ENCODE measurements at places on chromosomes 2 and 18.

DNA sequence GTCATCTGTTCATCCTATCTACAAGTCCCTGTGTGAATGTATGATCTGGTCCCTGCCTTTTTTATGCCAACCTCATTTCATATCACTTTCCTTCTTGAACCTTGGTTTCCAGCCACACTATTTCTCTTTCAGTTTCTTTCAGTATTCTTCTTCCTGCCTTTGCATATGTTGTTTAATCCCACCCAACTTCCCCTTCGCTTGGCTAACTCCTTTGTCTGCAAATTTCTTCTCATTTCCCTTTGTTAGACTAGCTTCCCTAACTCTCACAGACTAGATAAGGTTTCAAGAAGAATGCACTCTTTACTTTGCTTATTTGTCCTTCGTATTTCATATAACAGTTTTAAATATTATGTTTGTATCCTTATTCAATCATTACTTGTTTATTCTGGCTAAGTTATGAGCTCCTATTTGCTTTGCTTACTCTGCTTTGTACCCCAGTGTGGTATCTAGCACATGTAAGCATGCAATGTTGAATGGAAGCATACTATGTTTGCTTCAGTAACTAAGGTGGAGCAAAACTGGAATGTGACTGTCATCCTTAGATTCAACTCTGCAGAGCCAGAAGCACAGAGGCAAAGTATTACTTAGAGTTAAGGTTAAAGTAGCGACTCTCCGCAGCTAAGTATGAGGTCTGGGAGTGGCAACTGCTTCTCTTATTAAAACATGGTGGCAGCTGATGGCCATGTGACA is 681.3 kb downstream of the CPS1 start:
- no peak for DNase-seq

- no peak for DNase-seq
These were observed 152.3 kb downstream of the PAX3 start for GRCh38 chr2:222146488-222146887.

DNA sequence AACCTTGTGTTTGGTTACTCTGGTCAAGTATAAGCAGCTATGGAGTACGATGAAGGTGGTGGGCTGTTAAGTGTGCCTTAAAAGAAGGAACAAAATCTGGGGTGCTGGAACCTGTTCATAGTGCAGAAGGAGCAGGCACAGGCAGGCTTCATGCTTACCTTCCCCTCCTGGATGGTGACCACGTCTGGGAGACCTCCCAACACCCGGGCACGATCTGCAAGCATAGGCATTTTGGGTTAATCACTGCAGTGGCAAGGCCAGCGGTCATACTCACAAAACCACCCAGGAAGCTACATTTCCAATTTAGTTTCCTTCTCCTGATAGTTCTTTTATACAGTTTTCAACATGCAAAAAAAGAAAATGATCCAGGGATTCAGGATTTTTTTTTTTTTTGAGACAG is 58.7 kb upstream of the LPIN2 start:
- DNase-seq, result no peak

- DNase-seq, result no peak
These were observed 183.5 kb upstream of the PARD3B start for GRCh38 chr2:204361738-204362137.

GRCh38 chr2:230688490-230688889 is 24.2 kb upstream of the CAB39 start:
- no peak for DNase-seq

DNA sequence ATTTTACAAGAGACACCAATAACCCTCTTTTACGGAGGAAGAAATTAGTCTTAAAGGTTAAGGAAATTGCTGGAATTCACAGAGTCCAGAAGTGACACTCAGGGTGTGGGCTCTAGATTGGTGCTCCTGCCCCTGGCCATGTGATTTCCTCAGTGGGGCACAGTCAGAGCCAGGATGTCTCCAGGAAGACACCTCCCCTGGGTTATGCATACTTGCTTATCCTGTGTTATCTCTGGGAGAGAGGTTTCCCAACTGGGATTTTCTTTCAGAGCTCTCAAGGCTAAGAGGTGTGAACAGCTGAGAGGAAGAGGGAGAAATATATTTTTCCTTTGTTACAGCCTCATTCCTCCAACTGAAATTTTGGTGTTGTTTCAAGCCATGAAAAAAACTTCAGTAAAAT is 125.6 kb upstream of the CELF4 start:
- DNase-seq, result no peak

GRCh38 chr2:43210467-43211303 is 15.7 kb downstream of the ZFP36L2 start:
- DNase-seq, result no peak

- peak; percentile 61 for DNase-seq
These were observed 33.9 kb upstream of the DARS1 start for GRCh38 chr2:136019306-136019705.

DNA sequence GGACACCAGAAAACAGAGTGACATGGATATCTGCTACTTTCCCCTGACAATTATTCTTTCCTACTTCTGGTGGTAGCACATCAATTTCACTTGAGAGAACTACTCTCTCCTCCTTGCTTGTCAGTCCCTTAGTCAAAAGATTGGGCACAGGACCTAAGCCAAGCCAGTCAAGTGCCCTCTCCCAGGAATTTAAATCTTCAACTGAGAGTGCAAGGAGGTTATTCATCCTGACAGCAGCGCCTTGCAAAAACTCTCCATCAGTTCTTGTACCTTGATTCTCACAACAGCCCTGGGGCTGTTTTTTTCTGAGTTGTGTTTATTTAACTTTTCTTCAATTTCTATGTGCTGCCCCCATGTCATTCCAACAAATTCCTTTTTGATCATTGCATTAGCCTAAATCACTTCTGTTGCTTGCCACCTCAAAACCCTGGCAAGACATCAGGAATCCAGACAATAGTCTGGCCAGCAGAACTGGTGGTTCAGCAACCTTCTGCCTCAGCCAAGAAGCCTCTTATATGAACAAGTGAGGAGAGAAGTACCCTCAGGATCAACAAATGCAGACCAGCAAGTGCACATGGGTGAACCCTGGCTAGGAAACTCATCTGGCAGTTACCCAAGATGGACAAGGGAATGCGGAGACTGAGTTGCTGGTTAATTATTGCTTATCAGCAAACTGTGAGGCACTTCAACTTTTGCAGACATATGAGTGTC is 19.4 kb downstream of the COL4A3 start:
- no peak for DNase-seq

GRCh38 chr2:89829828-89830227 is 1138.4 kb downstream of the RPIA start:
- DNase-seq, result no peak

DNA sequence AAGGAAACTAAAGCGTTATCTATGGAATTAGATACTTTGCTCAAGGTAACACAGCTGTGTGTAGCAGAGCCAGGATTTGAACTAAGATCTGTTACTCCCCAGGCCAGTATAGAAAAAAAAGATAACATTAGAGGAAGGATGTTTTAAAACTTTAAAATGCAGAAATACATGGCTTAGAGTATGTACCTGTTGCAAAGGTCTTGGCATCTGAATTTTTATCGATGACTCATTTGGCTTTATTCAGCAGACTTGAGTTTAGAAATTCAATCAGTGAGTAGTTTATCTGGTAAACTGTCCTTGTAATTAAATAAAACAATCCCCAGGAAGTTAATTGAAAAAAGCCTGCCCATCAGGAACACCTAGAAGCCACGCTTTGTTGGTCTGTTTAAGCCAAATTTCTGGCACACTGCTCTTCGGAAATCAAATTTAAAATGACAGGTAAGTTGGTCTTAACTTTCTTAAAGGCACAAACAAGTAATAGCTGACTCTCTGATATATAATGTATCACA is 36.9 kb downstream of the SCN9A start:
- DNase-seq, result peak; percentile 47

GRCh38 chr2:60306267-60306861 is 247.1 kb downstream of the BCL11A start:
- DNase-seq, result no peak

DNA sequence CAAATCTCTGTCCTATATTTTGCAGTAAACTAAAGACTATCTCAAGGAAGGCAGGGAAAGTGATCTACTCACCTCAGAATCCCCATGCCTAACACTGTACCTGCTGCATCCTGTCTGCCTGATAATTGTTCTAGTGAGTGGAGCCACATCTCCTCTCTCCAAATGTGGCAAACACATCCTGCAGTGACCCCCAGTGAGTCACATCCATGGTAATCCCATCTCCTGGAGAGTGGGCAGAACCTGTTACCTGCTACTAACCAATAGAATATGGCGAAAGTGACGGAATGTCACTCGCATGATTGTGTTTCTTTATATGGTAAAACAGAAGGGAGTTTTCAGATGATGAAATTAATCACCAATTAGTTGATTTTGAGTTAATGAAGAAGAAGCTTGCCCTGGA is 353.8 kb upstream of the DLGAP1 start:
- DNase-seq, result no peak

GRCh38 chr2:63059793-63060471 is 9.3 kb downstream of the OTX1 start:
- peak; percentile 9 for DNase-seq

- peak; percentile 41 for DNase-seq
These were observed 59.6 kb downstream of the TRPM8 start for GRCh38 chr2:233976690-233977294.

- DNase-seq, result no peak
These were observed 179.7 kb downstream of the ICOS start for GRCh38 chr2:204116159-204116792.

DNA sequence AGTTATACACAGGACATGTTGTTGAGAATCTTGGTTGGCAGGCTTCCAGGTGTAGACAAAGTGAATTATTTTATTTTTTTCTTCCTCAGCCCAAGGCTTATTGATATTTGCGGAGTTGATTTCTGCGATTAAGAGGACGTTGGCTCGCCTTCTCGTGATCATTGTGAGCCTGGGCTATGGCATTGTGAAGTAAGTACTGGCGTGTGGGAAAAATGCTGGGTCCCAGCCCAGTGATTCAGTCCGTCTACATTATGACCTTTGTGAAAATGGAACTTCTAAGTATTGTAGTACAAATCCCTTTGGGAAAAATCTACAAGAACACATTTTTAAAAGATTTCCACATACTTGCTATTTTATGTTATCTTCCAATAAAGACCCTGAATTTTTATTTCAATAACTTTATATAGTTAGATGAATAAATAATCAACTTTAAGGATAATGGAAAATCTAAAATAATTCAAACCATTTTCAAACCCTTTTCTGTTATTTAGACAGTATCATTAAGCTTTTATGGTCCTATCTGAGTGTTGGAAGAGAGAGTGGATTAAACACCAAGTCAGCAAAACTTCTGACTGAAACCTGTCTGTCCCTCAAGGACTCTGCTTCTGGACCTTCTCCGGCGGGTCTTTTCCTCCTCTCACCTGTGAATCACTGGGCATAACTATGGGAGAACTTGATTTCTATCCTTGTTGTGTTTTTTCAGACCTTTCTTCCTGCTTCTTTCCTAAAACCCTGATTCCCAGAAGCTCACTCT is 31.0 kb downstream of the TMEM87B start:
- no peak for DNase-seq

- no peak for DNase-seq
These were observed 2.9 kb upstream of the SRSF7 start for GRCh38 chr2:38754049-38754448.

DNA sequence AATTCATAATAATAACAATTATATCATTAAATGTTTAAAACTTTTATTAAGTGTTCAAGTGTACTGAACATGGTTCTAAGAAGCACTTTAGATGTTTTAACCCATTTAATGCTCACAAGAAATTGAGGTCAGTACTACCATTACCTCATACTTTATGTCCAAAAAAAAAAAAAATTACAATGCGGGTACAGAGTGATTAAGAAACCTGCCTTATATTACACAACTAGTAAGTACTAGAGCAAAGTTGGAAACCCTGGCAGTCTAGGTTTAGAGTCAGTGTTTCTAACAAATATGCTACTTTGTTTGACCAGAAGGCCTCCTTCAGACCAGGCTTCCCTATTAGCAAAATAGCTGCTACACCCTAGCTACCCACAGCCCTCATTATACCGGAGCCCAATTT is 28.5 kb downstream of the PLEKHM3 start:
- DNase-seq, result no peak

DNA sequence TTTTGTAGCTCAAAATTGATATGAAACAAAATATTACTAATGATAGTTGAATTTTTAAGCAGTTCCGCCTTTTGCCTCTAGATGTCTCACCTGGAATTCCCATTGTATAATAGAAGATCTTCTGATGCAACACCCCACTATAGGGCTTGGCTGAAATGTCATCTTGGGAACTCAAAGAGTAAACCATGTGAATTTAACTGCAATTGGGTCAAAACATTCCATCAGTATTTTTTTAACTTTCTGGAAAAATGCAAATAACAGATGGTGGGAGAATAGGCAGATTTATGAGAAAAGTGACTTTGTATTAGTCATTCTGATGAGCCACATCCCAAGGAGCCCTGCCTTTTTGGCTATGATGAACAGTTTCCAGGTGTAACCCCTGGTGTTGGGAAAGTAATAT is 489.9 kb downstream of the NYAP2 start:
- peak; percentile 29 for DNase-seq

GRCh38 chr2:54543733-54544396 is 87.7 kb downstream of the SPTBN1 start:
- DNase-seq, result peak; percentile 70

GRCh38 chr2:189566046-189566445 is 14.5 kb downstream of the SLC40A1 start:
- no peak for DNase-seq

- no peak for DNase-seq
These were observed 13.9 kb downstream of the ASB18 start for GRCh38 chr2:236250286-236250685.

DNA sequence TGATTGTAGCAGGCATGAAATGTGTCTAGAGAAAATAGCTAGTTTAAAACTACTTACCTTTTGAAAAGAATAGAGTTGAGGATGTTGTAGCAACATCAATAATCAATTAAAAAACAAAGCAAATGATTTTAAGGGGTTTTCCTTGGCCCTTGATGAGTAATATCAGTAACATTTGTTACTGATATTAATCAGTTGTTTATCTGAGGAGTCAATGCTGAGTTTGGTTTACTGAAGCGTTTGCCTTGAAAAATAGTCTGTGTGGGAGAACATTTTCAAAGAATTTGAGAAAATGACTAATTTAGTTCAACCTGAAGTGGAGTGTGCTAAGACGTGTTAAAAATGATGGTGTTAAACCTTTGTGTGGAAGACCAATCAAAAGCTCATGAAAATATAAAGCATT is 9.3 kb downstream of the PTH2R start:
- no peak for DNase-seq

GRCh38 chr18:70333757-70334156 is 44.9 kb downstream of the SOCS6 start:
- no peak for DNase-seq

GRCh38 chr2:32485399-32485798 is 128.6 kb downstream of the BIRC6 start:
- DNase-seq, result no peak

DNA sequence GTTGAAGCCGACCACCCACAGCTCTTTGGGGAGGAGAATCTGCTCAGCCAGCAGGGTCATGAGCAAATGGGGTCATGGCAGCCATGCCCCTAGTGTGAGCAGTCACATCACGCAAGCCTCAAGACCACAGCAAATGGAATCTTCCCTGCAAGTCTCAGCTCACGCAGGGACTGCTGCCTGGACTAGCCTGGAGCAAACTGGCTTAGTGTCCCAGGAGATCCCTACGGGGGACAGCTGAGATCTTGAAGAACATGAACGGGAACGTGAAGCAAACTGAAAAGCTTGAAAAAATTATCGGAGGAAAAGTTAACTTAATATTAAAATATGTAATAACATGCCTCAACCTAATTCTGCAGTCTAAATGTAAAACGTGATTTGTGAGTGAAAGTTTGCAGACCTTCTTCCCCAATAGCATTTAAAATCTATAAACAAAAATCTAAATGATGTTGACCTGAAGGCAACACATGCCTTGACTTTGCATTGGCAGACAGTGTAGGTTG is 118.4 kb downstream of the FAM124B start:
- no peak for DNase-seq

GRCh38 chr18:12287684-12288402 is 20.2 kb upstream of the TUBB6 start:
- no peak for DNase-seq
